Stimulated activated CD4-positive, alpha-beta T cell treated with anti-CD3 and anti-CD28 coated beads, Interleukin-15, amount 100 ng/mL, for 24 hours (primary cell): ENCODE measurements at places on chromosomes 2 and 18.

GRCh38 chr2:197191940-197192322 lies 118.6 kb downstream of the ANKRD44 start:
- peak; percentile 50 for DNase-seq

GRCh38 chr2:167784084-167784425 lies 463.3 kb downstream of the STK39 start:
- DNase-seq = no peak

- DNase-seq = no peak
Measured at GRCh38 chr2:11228692-11229091, 73.4 kb downstream of the SLC66A3 start.

DNA sequence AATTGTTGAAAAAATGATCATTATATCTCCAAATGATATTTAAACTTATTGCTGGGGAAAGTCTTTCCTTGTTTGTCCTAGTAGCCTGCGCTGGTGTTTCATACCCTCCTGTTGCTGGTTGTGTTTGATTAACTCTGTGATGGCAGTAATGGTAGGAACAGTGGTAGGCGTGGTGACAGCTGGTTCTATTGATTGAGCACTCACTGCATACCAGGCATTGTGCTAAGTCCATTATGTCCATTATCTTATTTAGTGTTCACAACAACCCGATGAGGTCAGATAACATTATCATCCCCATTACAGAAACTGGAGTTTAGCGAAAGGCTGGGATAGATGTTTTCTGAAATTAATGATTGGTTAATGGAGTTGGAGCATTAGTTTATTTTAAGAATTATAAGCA lies 77.8 kb upstream of the STON1 start:
- no peak for DNase-seq

DNA sequence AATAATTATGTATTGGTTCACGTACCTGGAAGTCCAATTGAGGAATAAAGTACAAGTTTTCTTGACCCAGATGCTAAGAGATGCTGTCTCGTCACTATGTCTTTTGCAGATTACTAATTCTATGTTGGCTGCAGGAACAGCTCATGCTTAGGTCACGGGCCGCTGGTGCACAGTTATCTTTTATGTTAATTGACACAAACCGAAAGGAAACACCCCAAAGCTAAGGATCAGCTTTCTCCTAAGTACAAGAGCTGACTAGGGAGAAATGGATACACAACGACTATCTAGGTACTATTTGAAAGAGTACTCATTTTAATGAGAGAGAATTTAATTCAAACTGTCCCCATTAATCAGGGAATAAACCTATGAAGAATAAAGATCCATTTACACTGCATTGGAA lies 217.7 kb upstream of the SLC35G4 start:
- no peak for DNase-seq

DNA sequence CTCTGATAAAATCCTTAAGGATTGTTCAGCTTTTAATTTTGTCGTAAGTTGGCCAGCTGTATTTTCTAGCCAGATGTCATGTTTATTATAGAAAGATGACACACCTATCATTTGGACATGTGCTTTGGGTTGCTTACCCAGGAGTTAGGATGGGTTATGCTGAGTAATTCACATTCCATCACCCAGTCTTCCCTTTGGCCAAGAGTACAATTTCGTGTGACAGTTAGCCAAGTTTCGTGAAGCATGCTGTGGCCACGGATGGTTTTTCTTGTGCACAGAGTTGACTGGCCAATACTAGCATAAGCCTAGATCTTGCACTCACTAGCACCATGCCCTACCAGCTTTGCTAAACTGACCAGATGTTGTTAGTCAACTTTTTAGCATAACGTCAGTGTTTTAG lies 5.8 kb downstream of the MAPRE3 start:
- no peak for DNase-seq

GRCh38 chr2:64327510-64328414 lies 126.2 kb upstream of the LGALSL start:
- peak; percentile 63 for DNase-seq

DNA sequence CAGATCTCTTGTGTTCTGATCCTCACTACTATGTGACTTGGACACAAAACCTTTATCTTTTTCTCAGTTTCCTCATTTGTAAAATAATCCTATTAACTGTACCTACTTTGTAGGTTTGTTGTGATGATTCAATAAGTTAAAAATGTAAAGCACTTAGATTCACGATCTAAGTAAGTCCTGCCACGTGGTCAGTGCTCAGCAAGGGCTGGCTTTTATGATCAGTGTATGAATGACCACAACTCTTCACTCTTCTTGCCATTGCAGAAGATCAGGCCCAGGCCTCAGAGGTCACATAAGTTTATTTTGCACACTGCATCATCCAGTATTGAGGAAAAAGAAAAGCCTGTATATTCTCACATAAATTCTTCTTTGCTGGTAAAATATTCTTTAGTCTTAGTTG lies 1192.5 kb upstream of the ACVR2A start:
- DNase-seq = no peak

DNA sequence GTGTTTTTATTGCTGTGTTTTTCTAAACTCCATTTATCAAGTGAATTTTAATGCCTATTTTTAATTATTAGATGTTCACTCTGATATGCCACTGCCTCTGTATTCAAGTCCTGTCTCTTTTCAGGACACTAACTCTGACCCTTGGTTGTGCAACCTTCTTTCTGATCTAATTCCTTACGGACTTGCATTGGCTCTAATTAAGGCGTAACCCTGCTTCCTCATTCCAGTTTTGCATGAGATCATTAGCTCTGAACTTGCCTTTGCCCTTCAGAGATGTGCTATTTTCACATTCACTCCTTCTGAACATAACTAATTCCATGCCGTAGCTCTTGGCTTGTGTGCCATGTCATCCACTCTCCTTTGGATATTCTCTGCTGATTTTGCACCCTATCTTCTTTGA lies 162.5 kb upstream of the TMEFF2 start:
- DNase-seq = no peak

DNA sequence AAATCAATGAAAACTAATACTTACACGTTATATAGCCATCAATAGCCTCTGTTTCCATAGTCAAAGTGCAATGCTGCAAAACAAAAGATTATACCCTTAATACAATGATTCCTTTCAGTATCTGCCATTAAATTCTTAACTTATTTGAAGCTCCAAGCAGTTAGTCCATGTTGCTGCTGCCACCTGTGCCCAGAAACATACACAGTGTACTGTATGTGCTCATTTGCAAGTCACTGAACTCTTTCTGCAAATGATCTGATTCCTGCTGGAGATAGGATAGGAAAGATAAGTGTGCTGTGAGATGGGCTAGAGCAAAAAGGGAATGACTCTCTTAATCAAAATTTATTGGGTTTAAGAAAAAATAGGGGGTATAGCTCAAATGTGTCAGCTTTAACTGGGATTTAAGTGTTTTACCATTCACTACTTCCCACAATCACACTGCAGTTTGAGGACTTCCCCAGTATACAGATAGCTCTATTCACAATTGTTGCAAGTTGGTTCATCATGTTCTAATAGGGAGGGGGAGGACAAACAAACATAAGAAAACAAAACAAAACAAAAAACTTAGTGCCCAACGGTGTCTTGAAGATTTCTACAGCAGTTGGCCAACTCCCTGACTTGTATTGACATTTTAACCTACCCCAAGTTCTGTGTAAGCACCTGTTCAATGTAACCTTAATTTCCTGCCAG lies 2.7 kb downstream of the IKZF2 start:
- DNase-seq = no peak

DNA sequence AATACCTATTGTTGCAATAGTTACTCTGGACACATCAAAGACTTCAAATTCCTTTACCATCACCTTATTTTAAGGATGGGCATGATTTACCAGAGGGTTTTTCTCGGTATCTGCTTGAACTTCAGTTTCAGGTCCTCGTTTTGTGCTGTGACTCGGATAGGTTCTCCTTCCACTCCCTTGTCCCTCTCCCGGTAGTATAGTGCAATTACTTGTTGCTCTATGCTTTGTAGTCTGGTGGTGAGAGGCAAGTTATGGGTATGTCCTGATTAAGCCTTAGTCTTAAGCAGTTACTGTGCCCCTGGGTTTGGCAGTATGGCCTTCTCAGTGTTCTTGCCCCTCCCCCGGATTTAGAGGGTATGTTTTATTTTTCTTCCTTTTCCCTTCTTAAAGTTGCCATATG lies 96.6 kb downstream of the RHBDD1 start:
- DNase-seq = no peak

- DNase-seq = no peak
Measured at GRCh38 chr2:1745171-1746023, 1.1 kb upstream of the PXDN start.

GRCh38 chr2:207282916-207283315 lies 117.2 kb upstream of the KLF7 start:
- no peak for DNase-seq

- no peak for DNase-seq
Measured at GRCh38 chr2:197673106-197673505, 2.3 kb downstream of the RFTN2 start.

DNA sequence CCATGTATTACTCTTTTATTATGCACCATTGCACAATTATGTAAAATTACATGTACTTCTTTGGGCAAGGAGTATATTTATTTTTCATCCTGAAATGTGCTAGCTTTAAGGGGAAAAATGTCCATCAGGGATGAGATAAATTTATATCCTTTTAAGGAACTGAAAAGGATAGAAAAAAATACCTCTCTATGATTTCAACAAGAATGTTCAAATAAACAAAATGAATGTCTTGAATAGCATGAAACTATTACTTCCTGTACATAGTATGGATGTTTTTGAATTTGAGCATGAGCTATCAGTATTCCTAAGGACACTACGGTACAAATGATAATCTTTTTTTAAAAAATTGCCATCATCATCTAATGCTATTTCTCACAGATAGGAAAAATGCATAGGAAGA lies 1611.9 kb upstream of the ZEB2 start:
- DNase-seq = no peak

- DNase-seq = no peak
Measured at GRCh38 chr2:160125366-160125765, 63.0 kb upstream of the PLA2R1 start.

DNA sequence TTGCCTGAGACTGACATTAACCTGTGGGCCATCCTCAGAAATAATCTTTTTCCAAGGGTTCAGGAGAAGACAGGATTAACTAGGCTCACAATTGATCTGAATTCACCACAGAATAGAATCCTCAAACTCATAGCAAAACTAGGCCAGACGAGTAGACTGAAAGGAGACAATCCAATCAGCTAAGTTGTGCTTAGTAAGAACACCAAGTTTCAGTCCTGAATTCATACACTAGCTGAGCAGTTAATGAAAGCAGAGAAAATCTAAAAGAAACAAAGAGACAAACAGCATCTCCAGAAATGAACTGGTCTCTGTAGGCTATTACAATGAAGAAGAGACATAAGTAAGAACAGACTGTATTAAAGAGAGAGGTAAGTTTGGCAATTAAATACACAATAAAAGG lies 89.5 kb downstream of the GORASP2 start:
- no peak for DNase-seq

DNA sequence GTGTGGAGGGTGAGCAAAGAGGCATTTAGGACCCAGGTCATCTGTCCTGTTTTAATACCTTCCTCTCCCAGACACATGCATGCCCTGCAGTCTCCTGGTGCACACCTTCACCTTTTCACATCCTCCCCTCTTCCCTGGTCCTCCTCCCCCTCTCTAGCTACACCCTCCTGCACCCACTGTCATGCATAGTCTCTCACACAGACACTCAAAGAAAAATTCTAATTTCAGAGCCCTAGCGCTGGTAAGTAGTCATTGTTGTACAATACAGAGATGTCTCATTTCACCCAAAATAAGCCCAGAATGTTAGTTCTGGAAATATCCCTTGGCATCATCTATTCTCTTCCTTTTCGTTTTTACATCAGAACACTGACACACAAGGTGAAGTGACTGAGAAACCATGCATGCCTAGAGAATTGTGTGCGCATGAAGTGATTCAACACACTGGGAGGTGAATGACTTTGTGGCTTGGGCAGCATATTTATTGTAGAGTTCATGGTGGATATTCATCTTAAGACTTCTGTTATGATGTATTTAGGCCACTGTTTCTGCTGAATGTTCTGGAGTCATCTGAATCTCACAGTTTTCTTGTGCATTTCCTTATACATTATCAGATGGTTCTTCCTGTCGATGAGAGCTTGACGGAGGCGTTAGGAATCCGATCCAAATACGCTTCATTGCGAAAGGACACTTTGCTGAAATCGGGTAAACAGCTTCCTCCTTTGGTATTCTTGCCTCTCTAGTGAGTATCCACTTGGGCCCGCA lies 69.9 kb downstream of the COA5 start:
- DNase-seq = no peak

DNA sequence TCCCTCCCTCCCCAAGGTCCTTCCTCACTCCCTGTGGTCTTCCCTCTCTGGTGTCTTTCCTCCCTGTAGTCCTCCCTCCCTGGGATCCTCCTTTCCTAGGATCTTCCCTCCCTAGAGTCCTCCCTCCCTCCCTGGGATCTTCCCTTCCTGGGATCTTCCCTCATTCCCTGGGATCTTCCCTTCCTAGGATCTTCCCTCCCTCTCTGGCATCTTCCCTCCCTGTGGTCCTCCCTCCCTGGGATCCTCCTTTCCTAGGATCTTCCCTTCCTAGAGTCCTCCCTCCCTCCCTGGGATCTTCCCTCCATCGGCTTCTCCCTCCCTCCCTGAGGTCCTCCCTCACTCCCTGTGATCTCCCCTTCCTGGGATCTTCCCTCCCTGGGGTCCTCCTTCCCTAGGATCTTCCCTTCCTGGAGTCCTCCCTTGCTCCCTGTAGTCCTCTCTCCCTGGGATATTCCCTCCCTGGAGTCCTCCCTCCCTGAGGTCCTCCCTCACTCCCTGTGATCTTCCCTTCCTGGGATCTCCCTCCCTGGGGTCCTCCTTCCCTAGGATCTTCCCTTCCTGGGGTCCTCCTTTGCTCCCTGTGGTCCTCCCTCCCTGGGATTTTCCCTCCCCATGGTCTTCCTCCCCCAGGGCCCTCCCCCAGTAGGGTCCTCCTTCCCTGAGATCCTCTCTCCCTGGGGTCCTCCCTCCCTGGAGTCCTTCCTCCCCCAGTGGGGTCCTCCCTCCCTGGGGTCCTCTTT lies 23.0 kb downstream of the STK25 start:
- DNase-seq = no peak

DNA sequence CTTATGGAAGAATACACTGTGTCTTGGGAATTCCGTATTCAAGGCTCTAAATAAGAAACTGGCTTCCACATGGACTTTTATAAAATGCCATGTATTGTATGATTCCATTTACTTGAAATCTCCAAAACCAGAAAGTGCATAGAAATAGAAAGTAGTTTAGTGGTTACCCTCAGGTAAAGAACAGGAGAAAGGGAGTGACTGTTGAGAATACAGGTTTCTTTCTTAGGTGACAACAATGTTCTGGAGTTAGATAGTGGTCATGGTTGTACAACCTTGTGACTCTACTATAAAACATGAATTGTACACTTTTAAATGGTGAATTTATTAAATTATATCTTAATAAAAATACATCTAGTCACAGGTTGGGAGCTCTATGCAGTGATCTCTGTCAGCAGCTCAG lies 481.8 kb downstream of the SPAG16 start:
- DNase-seq = no peak

GRCh38 chr2:151619337-151619989 lies 114.8 kb downstream of the NEB start:
- no peak for DNase-seq

- no peak for DNase-seq
Measured at GRCh38 chr2:200428961-200429665, 80.8 kb downstream of the KCTD18 start.
